ENCODE measurements at places on chromosomes 6 and 20.

- no peak for DNase-seq
Measured at GRCh38 chr20:10644458-10645204, 29.2 kb downstream of the JAG1 start.

- DNase-seq, result no peak
Measured at GRCh38 chr6:16122197-16122596, 6.7 kb upstream of the MYLIP start.

DNA sequence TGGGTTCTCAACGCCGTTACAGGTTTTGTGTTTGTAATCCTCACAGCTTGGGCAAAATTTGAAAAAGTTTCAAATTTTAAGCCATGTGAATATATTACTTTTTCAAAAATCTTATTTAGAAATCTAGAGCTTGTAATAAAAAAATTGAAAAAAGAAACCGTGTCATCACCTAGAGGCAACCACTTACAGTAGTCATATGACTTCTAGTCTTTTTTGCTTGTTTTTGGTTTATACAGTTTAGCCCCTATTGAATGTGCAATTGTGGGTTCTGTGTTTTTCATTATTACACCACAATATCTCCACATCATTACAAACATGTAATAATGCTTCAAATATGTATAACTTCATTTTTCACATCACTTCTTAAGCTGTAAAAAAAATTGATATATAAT, 888 bp downstream of the DYNLRB1 start:
- DNase-seq, result no peak

- no peak for DNase-seq
Measured at GRCh38 chr20:51696304-51697071, 71.7 kb downstream of the ATP9A start.

- no peak for DNase-seq
Measured at GRCh38 chr6:14682812-14683211, 563.1 kb upstream of the JARID2 start.

- no peak for DNase-seq
Measured at GRCh38 chr20:47230811-47231256, 125.7 kb downstream of the ZMYND8 start.

GRCh38 chr6:152836523-152836922, 85.9 kb downstream of the VIP start:
- DNase-seq, result no peak

- DNase-seq, result no peak
Measured at GRCh38 chr20:39282619-39283092, 320.5 kb downstream of the DHX35 start.

DNA sequence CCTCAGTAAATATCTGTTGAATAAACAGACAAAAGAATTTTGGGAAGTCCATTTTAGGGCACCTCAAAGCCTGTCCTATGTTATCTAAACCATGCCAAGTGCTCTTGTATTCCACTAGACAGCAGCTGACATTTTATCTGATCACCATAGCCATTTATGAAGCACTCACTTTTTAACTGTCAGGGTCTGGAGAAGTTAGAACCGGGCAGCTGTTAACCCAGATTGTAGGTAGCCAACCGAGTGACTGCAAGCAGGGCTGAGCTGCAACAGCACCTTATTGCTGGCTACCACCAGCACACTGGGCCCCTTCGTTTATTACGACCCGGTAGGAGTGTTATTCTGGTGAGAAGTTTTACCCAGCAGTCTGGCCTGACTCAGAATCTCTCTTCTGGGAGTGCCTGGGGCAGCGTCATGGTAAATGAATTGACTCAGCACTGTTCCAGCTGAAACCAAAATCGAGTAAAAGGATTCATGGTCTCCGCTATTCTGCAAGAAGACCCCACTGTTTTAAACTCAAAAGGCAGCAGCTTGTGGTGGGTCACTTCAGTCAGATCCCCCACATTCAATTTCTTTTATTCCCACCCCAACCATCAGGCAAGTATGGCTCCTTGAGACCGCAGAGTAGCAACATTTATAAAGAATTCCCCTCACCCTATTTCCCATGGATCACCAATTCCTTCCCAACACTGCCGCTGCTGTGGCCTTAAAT, 1.7 kb downstream of the UBE2V1 start:
- no peak for DNase-seq

DNA sequence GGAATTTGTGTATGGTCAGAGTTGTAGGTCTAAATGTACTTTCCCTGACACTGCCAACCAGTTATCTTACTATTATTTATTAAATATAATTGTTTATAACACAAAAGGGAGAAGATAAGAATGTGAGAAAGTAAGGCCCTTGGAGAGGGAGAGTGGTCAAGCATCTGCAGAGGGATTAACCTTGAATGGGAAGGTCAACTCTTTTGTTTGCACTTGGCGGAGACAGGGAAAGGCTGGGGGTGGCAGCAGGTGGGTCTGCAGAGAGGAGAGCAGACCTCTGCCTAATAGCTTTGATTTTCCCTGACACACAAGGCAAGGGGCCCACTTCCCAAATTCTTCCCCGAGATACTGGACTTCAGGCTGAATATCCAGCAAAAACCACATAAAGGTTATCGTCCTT, 4.2 kb downstream of the LRP11 start:
- DNase-seq, result no peak

- DNase-seq, result no peak
Measured at GRCh38 chr6:33697845-33698244, 13.7 kb downstream of the UQCC2 start.

DNA sequence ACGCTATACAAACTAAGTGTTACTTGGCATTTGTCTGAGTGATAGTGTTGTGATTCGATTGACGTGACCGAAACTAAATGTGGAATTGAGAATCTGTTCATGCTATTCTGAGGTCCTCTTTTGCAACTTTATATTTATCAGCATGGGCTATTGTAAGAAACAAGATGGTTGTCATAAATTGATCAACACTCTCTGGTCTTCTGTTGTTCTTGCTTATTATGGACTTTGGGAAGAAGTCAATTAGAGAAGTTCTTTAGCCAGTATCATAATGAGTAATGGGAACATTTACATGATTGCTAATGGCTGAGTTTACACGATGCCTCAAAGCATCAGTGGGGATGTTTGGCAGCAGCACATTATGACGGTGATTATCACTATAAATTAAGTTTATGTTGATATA, 195.0 kb downstream of the CD83 start:
- no peak for DNase-seq

- DNase-seq, result peak; percentile 0
Measured at GRCh38 chr6:25889877-25890853, 16.1 kb upstream of the SLC17A3 start.

- DNase-seq, result no peak
Measured at GRCh38 chr6:46850792-46851191, 57.6 kb downstream of the MEP1A start.

- no peak for DNase-seq
Measured at GRCh38 chr6:156167625-156168071, 609.5 kb upstream of the ARID1B start.

GRCh38 chr6:167811040-167811439, 15.7 kb upstream of the AFDN start:
- DNase-seq, result no peak

GRCh38 chr6:42959917-42960242, 674 bp upstream of the GNMT start:
- no peak for DNase-seq

DNA sequence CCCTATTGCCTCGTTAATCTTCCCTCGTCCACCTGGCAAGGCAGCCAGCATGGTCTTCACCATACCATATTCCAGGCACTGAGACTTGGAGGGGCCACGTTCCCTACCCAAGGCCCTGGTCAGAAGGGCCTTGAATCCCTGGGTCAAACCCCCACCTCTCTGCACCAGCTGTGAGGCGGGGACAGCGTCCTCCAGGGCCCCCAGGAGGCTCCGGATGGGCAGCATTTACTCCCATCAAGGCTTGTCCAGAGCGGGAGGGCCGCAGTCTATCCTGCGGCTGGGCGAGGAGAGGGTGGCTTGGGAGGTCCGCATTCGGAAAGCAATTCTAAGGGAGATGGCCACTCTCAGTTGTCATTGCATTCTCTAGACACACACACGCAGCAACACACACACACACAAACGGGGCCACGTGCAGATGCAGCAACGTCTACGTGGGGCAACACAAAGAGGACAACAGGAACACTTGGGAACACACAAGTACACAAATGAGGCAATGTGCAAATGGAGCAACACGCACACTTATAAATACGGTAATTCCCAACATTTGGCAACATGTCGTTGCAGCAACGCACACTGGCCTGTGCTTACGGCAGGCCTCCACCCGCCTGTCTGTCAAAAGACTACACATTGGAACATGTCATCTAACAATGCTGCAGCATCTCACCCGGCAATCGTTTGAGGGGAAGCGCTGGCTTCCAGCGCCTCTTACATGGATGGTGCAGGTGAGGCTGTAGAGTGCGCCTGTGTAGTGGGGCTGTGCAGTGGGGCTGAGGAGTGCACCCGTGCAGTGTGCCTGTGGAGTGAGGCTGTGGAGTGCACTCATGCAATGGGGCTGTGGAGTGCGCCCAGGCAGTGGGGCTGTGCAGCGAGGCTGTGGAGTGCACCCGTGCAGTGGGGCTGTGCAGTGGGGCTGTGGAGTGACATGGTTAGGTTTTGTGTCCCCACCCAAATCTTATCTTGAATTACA, 12.9 kb upstream of the NTSR1 start:
- DNase-seq, result no peak

GRCh38 chr6:24987446-24988115, 51.8 kb upstream of the RIPOR2 start:
- DNase-seq, result no peak

DNA sequence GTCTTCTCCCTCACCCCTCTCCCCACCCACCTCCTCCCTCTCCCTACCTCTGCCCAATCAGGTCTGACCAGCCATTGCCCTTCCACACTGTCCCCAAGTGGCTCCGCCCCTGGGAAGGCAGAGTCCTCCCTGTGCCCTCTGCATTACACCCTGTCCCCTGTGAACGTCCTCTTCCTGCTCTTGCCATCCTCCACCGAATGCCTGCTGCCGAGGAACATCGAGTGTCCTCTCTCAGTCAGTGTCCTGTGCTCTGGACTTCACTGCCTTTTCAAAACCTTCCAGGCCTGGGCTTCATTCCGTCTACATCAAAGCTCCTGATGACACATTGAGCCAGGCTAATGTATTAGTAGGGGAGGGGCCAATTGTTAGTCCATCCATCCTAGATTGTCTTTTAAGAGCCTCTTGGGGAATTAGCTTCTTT, 3.3 kb upstream of the PACSIN1 start:
- DNase-seq, result no peak

- no peak for DNase-seq
Measured at GRCh38 chr6:118645395-118645794, 6.0 kb downstream of the CEP85L start.

DNA sequence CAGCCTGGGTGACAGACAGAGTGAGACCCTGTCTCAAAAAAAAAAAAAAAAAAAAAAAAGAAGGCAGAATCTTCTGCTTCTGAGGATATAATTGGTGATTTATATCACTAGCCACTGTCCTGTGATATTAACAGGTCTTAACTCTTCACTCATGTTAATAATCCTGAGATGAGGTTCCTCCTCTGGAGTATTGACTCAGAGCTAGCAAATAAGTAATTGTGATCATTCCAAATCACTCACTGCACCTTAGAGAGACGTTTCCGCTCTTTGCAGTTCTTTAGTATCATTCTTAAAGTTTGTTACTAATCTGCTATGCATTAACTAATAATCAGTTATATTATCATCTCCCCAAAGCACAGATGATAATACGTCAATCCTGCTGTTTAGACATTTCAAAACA, 41.6 kb upstream of the NOX3 start:
- no peak for DNase-seq

- no peak for DNase-seq
Measured at GRCh38 chr6:146560607-146561006, 17.0 kb downstream of the RAB32 start.
